Eye (tissue), 1 donor: ENCODE measurements at places on chromosomes 5 and 9.

DNA sequence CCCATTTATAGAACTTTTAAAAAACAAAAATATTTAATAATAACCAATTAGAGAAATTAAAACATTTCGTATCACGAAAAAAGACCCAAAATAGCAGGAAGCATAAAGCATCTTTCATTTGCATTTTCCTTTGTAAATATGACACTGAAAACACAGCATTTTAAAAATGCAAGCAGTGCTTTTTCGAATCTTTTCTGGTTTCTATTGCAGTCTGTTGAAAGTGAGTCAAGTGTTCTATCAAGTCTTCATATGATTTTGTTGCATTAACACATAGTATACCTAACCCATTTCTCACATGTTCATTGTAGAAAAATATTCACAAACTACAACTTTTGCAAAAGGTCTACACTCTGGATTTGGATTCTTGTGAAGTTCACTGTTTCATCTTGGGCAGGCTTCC is 198.8 kb downstream of the SEMA5A start:
- DNase-seq, result no peak

DNA sequence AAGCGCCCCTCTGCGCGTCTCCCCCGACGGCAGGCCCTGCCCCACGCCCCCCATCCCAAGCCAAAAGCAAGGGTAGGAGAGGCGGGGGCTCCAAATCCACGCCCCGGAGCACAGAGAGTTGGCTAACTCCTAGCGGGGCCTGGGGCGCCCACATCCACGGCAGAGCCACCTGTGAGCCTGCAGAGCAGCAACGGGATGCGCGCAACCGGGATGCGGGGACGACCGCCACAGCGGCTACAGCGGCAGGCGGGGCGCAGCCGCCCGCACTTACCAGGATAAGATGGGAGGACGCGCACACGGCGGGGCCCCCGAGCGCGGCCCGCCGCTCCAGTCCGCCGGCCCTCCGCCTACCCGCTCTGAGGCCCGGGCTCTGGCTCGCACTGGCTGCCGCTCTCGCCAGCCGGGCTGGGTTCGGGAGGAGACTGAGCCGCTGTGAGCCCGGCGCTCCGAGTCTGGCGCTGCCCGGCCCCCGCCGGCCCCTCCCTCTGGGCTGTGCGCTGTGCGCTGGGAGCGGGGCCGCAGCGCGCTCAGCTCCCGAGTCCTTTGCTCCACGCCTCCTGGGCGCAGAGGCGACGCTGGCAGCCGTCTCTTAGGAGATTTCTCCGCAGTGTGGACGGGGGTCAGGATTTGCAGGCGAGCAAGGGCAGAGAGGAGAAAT is at the start of gene SLC24A2:
Gene SLC24A2, minus strand, starts transcription at position 424 of the 658 bp plus-strand sequence.
- peak; percentile 71 for DNase-seq

DNA sequence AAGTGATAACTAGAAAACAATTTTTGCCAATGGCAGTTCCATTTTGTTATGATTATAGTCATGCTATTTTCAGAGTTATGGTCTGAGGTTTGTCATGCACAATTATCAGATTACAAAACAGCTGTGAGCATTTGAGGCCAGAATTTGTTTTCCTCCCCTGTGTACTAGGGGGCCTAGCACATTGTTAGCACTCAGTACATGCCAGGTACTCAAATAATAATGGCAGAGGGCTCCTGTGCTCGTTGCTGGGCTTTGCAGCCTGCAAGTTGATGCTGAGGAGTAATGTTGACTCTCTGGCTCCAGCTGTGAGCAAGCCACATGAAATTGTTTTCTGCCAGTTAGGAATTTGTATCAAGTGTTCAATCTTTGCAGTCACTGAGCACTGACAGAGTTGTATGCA is 6.9 kb downstream of the DNAI1 start:
- DNase-seq, result peak; percentile 16

DNA sequence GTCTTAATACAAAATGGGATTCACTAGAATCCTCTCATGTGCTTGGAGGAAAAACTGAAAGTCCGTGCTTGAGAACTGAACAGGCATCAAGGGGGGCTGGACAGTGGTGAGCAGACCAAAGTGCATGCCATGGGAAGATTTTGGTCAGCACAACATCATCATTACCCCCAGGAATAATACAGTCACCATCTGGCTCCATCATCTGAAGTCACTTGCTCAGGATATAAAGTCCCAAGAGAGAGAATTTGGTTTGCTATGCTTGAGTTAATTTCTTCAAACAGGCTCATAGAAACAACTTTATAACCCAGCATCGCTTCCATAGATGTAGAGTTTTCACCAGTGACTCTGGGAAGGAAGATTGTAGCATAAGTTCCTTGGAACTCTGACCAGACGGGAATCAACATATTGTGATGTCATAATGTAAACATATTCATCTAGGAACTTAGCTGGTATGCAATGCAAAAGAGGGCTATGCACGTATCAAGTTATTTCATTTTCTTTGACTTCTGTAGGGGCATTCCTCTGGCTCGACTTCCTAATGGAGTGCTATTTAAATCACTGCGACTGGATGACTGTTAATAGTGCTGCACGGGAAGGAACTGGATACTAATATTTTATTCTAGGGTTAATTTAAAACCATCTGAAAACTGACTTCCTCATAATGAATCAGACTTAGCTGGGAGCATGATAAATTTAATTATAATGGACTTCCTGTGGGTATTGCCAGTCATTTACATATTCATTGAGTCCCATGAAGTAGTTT is 145.2 kb downstream of the MTRR start:
- DNase-seq, result peak; percentile 2

DNA sequence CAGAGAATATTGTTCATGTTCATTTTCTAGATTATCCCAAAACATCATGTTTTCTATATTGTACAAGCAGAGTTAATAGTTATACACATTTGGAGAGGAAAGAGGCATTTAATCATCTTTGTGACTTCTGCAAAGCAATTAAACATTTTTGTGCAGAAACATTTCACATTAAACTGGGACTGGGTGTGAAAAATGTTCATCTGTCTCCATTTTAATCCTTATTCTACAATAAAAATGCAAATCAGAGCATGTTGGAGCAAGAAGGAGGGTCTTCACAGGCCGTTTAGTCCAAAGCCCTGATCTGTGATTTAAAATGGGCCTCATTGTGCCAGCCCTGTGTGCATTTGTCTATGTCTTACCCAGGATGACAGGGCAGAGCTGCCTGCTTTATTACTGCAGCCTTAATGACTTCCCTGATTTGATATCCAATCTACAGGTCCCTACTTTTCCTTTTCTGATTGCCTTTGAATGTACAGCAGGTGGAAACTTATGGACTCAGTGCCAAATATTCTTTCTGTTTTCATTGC is 183.5 kb downstream of the CAVIN4 start:
- DNase-seq, result no peak

DNA sequence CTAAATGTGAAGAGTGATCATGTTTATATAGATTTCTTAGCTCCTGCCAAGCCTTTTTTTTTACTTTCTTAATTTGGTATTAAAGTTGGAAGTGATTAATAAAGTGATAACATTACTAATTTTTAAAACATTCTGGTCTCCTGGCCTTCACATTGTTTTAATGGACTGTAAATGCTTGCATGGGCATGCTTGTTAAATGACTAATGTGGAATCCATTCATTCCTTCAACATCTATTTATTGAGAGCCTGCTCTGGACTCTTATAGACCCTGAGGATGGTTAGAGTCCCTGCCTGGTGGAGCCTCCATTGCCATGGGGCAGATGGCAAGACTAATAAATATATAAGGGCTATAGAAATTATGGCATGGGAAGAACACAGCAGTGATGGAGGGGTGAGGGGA is 103.5 kb downstream of the NTRK2 start:
- no peak for DNase-seq

DNA sequence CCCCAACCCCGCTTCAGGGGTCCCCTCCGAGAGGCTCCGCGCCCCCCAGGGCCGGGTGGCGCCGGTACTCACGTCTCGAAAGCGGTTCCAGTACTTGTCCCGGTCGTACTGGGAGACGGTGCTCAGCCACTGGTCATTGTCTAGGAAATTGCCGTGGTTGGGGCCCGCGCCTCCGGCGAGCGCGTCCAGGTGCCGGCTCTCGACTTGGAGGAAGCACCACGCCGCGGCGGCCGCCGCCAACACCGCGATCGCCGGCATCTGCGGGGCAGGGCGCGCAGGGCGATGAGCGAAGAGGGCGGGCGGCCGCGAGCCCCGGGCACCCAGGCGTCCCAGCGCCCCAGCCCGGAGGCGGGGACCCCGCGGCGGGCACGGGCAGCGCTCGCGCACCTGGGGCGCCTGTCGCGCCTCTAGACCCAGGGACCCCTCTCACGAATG is 808 bp downstream of the SPOCK1 start:
- no peak for DNase-seq

- DNase-seq, result no peak
Observed at GRCh38 chr5:107803728-107804127, 133.0 kb upstream of the EFNA5 start.

GRCh38 chr5:111513131-111513520 is 791 bp upstream of the STARD4 start:
- no peak for DNase-seq

DNA sequence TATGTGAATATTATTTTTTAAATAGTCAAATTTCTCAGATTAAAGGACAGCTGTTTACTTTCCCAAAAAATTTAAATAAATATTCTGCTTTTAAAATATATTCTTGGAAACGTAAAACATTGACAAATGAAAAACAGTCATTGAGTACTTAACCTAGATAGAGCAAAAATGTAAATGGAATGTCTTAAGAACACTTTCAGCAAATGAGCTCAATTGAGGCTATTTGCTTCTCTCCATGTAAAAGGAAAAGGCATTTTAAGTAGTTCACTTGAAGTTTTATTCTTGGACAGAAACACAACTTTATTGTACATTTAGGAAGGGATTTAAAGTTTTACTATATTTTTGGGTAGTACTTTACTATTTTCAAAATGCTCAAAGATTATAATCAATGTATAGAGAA is 983.6 kb upstream of the TYRP1 start:
- no peak for DNase-seq

DNA sequence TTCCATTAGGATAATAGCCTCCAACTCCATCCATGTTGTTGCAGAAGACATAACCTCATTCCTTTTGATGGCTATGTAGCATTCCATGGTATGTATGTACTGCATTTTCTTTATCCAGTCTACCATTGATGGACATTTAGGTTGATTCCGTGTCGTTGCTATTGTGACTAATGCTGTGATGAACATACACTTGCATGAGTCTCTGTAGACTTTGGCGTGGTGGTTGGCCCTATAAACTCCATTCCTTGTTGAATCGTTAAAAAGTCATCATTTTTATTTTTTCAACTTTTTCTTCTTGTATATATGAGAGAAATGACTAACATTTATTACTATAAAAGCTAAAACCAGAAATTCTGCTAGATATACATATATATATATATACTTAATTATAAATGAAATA is 1491.9 kb upstream of the CDH6 start:
- DNase-seq, result no peak
